Stimulated activated naive CD8-positive, alpha-beta T cell treated with anti-CD3 and anti-CD28 coated beads, Interleukin-15, amount 100 ng/mL, for 72 hours (primary cell): ENCODE measurements at places on chromosomes 4 and X.

DNA sequence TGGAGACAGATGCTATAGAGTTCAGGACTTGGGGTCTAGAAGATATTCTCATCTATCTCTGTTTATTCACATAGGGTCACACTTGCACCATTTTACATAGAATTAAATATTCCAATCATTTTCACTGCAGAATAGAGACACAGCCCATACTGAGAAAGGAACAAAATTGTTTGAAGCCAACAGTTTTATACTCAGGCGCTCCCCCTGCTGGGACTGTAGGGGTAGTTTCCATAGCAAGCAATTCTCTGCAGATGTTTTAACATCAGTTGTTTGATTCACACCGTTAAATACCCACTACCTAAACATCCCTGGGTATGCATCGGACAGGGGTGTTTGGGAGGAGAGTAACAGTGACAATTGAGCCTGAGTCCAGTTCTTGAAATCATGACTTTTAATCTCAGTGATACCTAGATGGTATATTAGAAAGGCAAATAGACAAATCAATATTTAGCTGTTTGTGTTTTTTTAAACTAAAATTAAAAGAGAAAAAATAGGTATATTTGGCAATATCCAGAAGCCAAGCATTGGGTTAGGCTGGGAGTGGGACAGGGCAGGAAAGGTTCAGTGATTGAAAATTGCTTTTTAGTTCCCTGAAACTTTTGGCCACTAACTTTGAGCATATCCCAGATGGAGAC is 33.8 kb downstream of the LONRF3 start:
- peak; percentile 12 for DNase-seq

DNA sequence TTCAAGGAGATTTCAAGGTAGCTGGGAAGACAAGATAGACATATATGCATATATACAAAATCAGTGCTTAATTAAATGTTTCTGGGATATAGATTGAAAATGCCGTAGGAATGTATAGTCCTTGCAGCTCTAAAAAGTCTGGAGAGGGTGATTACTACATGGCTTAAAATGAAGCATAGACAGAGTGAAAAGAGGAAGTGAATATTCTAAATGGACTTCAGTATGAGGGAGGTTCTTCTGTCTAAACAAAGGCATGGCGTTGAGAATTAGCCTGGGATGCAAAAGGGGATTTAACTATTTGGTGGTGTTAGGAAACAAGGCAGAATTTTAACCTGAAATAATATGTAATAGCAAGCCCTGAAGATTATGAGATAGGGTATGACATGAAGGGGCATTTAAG is 141.5 kb upstream of the FRMPD4 start:
- no peak for DNase-seq

DNA sequence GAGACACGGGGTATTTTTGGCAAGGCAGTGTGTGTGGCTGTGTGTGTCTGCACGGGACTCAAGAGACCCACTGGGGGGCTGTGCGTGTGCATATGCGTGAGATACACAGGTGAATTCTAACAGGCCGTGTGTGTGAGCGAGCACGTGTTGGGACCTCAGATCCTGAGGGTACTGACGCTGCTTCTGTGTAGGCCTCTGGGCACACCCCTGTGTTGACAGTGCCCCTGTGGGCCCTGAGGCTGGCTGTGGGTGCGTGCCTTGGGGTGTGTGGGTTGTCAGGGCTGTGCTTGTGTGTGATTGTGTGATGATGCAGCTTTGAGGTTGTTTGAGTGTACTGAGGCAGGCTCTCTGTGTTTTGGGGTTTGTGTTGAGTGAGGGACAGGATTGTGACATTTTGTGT is 13.9 kb downstream of the FOXP3 start:
- no peak for DNase-seq

GRCh38 chr4:78687818-78688217 is 88.3 kb upstream of the BMP2K start:
- no peak for DNase-seq

GRCh38 chr4:152709675-152710438 is 30.1 kb upstream of the TMEM154 start:
- peak; percentile 12 for DNase-seq

GRCh38 chr4:61245069-61245714 is 45.1 kb downstream of the ADGRL3 start:
- DNase-seq: no peak

- no peak for DNase-seq
These were observed 338.6 kb downstream of the SPIN4 start for GRCh38 chrX:63012574-63012973.

DNA sequence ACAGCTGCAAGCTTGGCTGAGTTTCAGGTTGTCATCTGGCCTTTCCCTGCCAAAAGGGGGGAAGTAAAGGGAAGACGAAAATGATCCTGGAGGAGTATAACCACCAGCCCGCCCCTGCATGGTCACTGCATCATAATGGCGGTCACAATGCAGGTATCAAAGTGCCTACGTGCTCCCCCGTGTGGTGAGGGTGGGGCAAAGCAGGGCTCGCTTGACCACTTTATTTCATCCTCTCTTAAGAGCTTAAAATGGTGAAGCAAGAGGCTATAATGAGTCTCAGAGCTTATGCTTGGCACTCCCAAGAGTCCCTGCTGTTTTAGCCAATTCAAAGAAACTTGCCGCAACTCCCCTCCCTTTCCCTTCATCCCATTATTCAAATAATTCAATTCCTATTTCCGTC is 105.6 kb downstream of the APOOL start:
- DNase-seq: no peak

DNA sequence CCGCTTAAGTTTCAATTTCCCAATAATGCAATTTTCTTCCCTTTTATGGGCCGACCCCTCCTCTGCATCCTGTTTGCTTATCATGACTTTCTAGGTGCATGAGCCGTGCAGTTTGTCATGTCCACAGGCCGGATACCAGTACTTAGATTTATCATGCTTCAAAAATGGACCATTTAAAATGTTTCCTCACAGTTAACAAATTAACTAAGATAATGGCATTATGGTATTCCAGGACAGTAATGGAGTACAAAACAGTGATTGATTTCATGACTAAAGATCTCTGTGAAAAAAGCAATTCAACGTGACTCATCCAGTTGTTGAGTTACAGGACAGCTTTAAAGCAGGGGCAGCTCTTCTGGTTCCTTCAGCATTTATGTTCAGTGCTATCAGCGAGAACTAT is 23.0 kb downstream of the SNX25 start:
- no peak for DNase-seq

GRCh38 chr4:185775792-185776555 is 36.0 kb downstream of the SORBS2 start:
- no peak for DNase-seq

DNA sequence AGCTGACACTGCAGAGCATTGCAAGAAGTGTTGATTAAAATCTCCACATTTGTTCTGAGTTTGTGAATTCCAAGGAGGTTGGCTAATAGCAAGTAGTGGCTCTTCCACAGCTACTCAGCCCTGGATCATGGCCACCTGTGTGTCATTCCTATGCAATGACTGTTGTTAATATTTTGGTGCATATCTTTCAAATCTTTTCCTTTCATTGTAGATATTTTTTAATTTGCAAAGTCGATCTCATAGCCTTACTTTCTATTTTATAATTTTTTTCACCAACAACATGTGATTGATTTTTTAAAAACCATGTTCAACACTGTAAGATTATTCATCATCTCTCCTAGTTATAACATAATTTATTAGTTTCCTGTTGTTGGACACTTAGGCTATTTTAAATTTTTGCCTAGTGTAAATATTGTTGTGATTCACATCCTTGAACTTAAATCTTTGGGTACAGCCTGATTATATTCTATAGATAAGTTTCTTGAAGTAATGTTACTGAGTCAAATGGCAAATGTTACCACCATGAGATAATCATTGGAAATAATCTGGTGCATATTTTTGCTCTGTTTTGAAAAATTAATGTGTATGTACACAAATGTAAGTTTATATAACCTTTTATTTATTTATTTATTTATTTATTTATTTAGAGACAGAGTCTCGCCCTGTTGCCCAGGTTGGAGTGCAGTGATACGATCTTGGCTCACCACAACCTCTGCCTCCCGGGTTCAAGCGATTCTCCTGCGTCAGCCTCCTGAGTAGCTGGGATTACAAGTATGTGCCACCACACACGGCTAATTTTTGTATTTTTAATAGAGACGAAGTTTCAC is 17.1 kb upstream of the ARHGAP10 start:
- no peak for DNase-seq
